ENCODE measurements at places on chromosomes 1 and 21. TPM values are rescaled to one million over a fixed set of nuclear protein-coding genes. Genes with fewer than 3 reads are reported as not detected.

The UMODL1 gene
- not detected for total RNA-seq

The PLA2G2C gene
- total RNA-seq, result 0.44 TPM

The SDC3 gene
- total RNA-seq, result 0.34 TPM

- H3K4me3 ChIP-seq, result no peak overlapping the region
- no peak overlapping the region for H3K27ac ChIP-seq
Observed at GRCh38 chr21:28235169-28235895, 757.3 kb downstream of the LTN1 start.

The VWA5B1 gene
- not detected for total RNA-seq

The ATXN7L2 gene
- 17.4 TPM for total RNA-seq

GRCh38 chr1:235511470-235512240 lies 7.4 kb upstream of the B3GALNT2 start:
- peaks cover 8% of the 10 kb centered on the region for H3K4me1 ChIP-seq
- no peak overlapping the region for H3K4me3 ChIP-seq
- H3K36me3 ChIP-seq, result no peaks in the 10 kb centered on the region
- H3K27ac ChIP-seq, result no peak overlapping the region
- peaks cover 25% of the 10 kb centered on the region for H3K27me3 ChIP-seq

DNA sequence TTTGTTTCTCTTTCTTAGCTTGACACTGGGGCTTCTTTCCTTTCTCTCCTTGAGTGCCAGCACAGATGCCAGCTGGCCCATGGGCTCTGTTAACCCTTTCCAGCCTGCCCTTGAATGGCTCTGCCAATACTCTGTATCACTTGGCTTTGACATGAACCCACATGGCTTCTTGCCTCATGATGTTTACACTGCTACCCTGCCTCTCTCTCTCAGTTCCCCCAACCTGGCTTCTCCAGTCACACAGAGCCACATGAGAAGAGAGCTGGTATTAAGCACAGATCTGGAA lies 262.4 kb downstream of the OMA1 start:
- DNase-seq, result no peak
- H3K4me1 ChIP-seq, result no peaks in the 10 kb centered on the region
- H3K36me3 ChIP-seq, result no peaks in the 10 kb centered on the region
- H3K27me3 ChIP-seq, result no peaks in the 10 kb centered on the region
- H3K4me3 ChIP-seq, result no peak overlapping the region

DNA sequence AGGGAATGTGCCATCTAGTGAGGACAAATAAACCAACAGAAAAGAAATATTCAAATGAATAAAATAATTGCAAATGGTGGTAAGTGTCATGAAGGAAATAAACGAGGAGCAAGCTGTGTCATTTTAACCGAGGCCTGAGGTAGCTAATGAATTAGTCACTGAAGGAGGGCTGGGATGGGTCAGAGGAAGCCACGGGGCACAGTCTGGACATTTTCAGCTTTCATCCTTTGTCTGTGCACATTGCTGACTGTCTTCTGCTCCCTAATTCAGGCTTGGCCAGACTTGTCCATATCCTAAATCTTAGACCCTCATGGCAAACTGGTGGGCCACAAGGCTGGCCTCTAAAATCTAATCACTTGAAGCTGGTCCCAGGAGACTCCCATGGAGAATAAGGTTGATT lies 138.4 kb downstream of the RHOU start:
- no peaks in the 10 kb centered on the region for H3K36me3 ChIP-seq
- no peak for DNase-seq
- no peak overlapping the region for H3K4me3 ChIP-seq
- H3K27me3 ChIP-seq, result peaks cover 12% of the 10 kb centered on the region
- no peaks in the 10 kb centered on the region for H3K4me1 ChIP-seq

DNA sequence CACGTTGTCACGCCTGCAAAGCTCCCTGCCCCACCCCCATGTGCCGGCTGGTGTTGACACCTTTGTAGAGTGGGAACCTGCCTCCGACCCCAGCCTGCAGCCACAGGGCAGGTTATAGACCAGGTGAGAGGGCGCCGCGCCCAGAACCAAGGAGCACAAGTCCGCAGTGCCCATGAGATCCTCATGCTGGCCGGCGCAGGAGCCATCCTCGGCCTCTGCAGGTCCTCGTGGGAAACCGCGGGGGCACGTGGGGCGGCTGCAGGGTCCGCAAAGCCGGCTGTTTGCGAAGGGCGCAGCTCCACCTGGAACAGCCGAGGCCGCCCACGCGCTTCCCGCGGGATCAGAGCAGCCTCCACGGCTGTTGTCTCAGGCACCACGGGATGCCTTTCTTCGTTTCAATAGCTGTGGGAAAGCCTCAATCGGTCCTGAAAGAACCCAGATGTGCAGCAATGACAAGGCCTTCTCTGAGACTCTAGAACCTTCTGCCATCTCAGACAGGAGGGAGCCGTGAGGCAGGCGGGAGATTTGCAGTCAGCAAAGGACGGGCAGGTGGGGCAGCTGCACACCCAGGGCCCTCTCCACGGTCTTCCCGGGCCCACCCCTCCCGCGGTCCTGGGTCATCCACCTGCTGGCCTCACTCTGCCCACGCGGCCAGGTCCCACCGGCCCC lies 29.9 kb downstream of the POFUT2 start:
- DNase-seq, result no peak
- H3K4me3 ChIP-seq, result no peak overlapping the region
- no peaks in the 10 kb centered on the region for H3K36me3 ChIP-seq
- no peak overlapping the region for H3K27ac ChIP-seq

The LDLRAD2 gene
- total RNA-seq, result not detected

Data from activated T-helper 1 cell treated with anti-CD3 and anti-CD28 coated beads, Interleukin-12 subunit alpha, Interleukin-12 subunit beta, Interleukin-2, Interleukin-4 antibody, amounts not matched to agents 30 ng/mL and 10 ng/mL and 1 ng/mL, durations not matched to agents 14 hours and 24 hours and 36 hours (primary cell).